Activated naive CD8-positive, alpha-beta T cell treated with anti-CD3 and anti-CD28 coated beads, Interleukin-2, amount 10 ng/mL, durations not matched to agents 7 days and 5 days (primary cell): ENCODE measurements at places on chromosomes 6 and 20. TPM values are rescaled to one million over a fixed set of nuclear protein-coding genes. Genes with fewer than 3 reads are reported as not detected.

Gene CAPN11
- total RNA-seq, result not detected

Gene SLC26A8
- not detected for total RNA-seq

Gene SEMG1
- not detected for total RNA-seq

Gene PREX1
- total RNA-seq, result 142 TPM

Gene HLA-DOA
- total RNA-seq, result 8.3 TPM

Gene CST8
- total RNA-seq, result not detected

Gene ESR1
- 0.94 TPM for total RNA-seq

Gene WFDC12
- not detected for total RNA-seq

Gene LHFPL5
- not detected for total RNA-seq

Gene STMND1
- total RNA-seq, result not detected

Gene SLC22A7
- total RNA-seq, result not detected

Gene WFDC5
- total RNA-seq, result not detected

Gene TGM6
- not detected for total RNA-seq

Gene BPI
- not detected for total RNA-seq

Gene RSPH4A
- 0.14 TPM for total RNA-seq

Gene NKAIN4
- not detected for total RNA-seq

Gene EYS
- total RNA-seq, result not detected

Gene PDYN
- total RNA-seq, result not detected

Gene GJA1
- total RNA-seq, result not detected

Gene GHRH
- total RNA-seq, result not detected

Gene PRL
- not detected for total RNA-seq

Gene ELOVL4
- total RNA-seq, result 0.79 TPM

Gene NKAIN2
- total RNA-seq, result not detected

Gene TSBP1
- not detected for total RNA-seq

Gene SLC17A1
- not detected for total RNA-seq

Gene SLC24A3
- total RNA-seq, result not detected

Gene ENPP5
- total RNA-seq, result 2.0 TPM

Gene KIF25
- not detected for total RNA-seq

Gene NOX3
- not detected for total RNA-seq

Gene MUC22
- total RNA-seq, result not detected

Gene PKIB
- total RNA-seq, result 0.78 TPM

Gene ARHGAP40
- total RNA-seq, result not detected

Gene PRRT1
- 1.2 TPM for total RNA-seq

Gene CST5
- total RNA-seq, result not detected

Gene ADA
- total RNA-seq, result 90.4 TPM

Gene PBOV1
- total RNA-seq, result not detected

Gene SFTA2
- total RNA-seq, result not detected

Gene OR2B2
- total RNA-seq, result not detected

Gene LTA
- total RNA-seq, result 16.7 TPM

Gene TUBB1
- total RNA-seq, result not detected

Gene SASH1
- total RNA-seq, result not detected

Gene SYCP2L
- 0.31 TPM for total RNA-seq

Gene ATP6V1G2
- 4.5 TPM for total RNA-seq

Gene MOG
- total RNA-seq, result not detected

Gene IYD
- not detected for total RNA-seq

Gene CFAP61
- not detected for total RNA-seq
